Lower leg skin (tissue), 4 donors: ENCODE measurements at places on chromosomes 3 and 15. TPM values are rescaled to one million over a fixed set of nuclear protein-coding genes. Genes with fewer than 3 reads are reported as not detected.

The TRANK1 gene
- total RNA-seq, result 3.7 TPM

DNA sequence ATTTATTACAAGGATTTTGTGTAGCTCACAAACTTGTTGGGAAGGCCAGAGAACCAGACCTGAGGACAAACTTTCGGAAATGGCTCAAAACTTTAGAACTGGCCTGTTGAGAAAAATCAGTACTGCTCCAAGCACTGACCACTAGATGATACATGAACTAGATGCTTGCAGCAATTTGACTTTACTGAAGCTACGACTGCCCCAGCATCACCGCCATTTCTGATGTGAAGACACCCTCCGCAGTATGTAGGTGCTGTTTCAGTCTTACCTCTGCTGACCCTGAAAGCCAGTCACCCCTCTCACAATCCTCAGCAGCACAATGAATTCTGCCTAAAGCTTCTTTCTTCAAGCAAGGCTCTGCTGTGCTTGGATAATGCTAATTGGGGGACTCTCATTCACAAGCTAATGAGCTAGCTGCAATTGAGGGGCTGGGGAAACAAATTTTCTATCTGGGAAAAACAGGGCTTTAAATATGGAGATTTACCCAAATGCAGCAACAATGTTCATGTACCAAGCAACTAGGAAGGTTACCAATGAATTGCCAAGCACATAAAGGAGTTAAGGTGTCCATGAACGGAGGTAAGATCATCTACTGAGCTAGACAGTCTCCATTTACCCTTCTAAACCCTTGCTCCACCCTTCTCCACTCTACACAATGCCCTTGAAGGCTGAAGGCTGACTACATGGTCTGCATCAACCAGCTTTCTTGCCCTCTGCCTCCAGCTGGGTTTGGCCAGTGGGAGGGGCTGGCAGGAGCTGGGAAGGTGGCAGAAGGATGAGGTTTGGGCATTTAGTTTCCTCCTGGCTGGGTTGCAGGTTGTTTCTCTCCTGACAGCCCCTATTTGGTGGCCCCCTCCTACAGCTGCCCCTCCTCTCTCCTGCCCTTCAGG is 53.2 kb upstream of the FSTL1 start:
- DNase-seq, result no peak

GRCh38 chr3:149541091-149541491 is 66.6 kb downstream of the TM4SF4 start:
- DNase-seq, result no peak

The MEX3B gene
- 1.6 TPM for total RNA-seq

DNA sequence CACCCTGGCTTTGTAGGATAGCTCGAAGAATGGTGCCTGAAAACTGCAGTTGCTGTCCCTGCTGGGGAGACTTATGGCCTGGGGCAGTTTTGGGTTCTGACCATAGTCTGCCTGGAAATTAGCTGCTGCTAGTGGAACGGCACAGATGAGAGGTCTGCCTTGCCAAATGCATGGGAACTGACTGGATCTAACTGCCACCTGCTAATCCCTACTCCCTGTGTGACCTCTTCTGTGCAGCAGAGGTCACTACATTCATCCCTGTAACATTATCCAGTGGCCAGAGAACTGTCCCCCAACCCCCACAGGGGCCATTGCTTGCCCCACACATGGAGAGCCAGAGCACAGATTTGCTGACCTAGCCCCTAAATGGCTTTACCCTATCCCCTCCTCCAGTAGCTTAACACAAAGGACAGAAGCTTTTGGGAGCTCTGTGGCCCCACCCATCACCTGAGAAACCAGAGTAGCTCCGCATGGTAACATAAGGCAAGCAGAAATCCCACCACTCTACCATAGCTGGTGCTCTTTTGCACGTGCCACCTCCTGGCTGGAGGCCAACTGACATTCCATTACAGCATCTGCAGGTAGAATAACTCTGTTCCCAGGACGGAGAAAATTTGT is 840.0 kb downstream of the EPHA3 start:
- DNase-seq, result no peak

- DNase-seq, result no peak
These were observed 290.8 kb upstream of the ZPLD1 start for GRCh38 chr3:102144063-102144462.
